ENCODE measurements at places on chromosomes 1 and 21.

DNA sequence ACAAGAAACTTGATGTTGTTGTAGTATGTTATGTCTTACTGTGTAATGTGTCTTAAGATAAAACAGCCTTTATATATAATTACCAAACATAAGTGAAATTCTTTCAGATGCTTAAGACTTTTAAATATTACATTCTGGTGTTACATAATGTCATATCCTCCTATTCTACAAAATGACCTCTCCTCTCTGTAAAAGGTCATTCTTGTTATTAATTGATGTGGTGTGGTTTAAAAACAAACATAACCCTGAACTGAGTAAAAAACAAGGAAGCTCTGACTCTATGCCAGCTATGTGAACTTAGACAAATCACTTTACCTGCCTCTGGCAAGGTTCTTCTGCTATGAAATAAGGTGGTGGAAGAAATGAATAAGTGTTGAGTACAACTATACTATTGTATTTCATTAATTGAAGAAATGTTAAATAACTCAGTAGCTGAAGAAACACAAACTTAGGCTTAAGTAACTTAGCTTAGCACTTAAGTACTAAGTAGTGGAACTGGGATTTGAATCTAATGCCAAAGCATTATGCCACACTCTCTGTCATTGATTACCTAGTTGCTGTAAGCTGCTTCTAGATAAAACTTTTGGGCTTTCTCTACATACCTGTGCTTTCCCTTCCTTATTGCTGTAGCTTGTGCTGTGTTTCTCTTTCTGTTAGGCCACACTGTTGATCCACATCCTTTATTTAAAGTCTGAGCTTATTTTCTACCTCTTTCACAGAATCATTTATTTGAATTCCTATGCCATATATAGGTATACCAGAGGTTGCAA, 859 bp upstream of the ANGPTL1 start:
- DNase-seq: no peak

GRCh38 chr1:35656863-35657232, 15.5 kb upstream of the PSMB2 start:
- DNase-seq: no peak

DNA sequence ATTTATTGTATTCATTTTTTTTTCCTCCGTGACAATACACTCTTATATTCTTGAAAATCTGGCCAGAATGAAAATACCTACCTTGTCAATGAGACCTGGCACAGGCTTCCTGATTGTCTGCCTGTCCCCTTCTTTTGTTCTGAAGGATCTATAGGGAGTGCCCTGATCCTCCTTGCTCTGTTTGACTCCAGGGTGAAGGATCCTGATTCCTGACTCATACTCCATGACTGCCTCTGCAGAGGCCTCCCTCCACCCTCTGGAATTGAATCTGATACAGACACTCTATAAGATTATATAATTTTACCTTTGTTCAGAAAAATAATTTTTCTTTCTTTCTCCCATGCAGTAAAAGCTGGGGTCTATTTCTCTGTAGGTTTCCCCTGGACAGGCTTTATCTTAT, 116.2 kb downstream of the HMCN1 start:
- peak; percentile 13 for DNase-seq

GRCh38 chr1:87795615-87796337, 467.1 kb downstream of the LMO4 start:
- no peak for DNase-seq

GRCh38 chr1:90711696-90712095, 5.4 kb downstream of the BARHL2 start:
- DNase-seq: no peak

- DNase-seq: no peak
Measured at GRCh38 chr1:3561702-3562101, 49.6 kb downstream of the MEGF6 start.

DNA sequence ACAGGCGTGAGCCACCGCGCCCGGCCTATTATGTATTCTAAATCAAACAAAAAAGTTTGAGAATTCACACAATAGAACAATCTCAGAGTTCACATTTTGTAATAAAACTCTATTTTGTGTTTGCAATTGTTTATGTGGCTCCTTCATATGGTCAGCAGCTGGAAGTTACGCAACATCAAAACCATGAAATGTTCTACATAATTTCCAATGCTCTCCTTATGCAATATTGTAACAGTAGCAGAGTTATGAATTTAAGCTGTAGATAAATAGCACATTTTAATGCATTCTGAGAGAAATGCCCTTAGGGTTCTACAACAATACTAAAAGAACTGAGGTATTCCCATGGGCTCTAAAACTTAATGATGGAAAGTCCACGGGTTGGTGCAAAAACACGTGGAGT, 62.3 kb upstream of the COL11A1 start:
- peak; percentile 1 for DNase-seq

DNA sequence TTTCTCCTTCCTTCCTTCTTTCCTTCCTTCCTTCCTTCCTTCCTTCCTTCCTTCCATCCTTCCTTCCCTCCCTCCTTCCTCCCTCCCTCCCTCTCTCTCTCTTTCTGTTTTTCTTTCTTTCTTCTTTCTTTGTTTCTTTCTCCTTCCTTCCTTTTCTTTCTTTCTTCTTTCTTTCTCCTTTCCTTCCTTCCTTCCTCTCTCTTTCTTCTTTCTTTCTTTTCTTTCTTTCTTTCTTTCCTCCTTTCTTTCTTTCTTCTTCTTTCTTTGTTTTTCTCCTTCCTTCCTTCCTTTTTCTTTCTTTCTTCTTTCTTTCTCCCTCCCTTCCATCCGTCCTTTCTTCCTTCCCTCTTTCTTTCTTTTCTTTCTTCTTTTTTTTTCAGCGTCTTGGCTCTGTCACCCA, 18.1 kb upstream of the IL19 start:
- DNase-seq: no peak

- DNase-seq: no peak
Measured at GRCh38 chr1:25864434-25864833, 5.2 kb upstream of the AUNIP start.

DNA sequence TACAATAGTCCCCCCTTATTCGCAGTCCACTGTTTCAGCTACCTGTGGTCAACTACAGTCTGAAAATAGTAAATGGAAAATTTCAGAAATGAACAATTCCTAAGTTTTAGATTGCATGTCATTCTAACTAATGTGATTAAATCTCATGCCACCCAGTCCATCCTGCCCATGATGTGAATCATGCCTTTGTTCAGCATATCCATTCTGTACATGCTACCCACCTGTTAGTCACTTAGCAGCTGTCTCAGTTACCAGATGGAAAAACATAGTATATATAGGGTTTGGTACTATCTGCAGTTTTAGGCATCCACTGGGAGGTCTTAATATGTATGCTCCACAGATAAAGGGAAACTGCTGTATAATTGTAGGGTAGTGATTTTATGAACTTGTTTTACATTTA, 16.6 kb upstream of the HAO2 start:
- DNase-seq: no peak

GRCh38 chr1:239388159-239388485, 1.8 kb downstream of the CHRM3 start:
- no peak for DNase-seq

- no peak for DNase-seq
Measured at GRCh38 chr1:11764519-11764918, 2.5 kb downstream of the C1orf167 start.

- peak; percentile 46 for DNase-seq
Measured at GRCh38 chr1:12518931-12519692, 98.9 kb downstream of the DHRS3 start.

DNA sequence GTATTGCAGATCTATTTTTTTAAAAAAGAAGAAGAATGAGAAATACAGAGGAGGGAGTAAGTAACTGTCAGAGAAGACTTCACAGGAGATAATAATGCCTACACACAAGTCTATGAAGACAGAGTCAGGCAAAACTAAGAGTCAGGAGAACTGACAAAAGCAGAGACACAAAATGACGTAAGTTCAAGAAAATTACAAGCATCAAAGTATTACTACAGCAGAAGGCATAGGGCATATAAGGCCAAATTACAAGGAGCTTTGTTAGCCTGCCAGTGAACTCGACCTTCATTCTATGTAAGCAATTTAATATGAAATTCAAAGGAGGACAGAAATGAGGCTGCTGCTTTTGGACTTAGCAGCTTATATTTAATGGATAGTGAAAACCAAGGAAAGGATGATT, 23.7 kb downstream of the FAF1 start:
- peak; percentile 31 for DNase-seq

Data from cardiac fibroblast (primary cell).